CD4-positive, alpha-beta T cell treated with Interleukin-21 for 1 hour (primary cell): ENCODE measurements at places on chromosomes 13 and 19.

DNA sequence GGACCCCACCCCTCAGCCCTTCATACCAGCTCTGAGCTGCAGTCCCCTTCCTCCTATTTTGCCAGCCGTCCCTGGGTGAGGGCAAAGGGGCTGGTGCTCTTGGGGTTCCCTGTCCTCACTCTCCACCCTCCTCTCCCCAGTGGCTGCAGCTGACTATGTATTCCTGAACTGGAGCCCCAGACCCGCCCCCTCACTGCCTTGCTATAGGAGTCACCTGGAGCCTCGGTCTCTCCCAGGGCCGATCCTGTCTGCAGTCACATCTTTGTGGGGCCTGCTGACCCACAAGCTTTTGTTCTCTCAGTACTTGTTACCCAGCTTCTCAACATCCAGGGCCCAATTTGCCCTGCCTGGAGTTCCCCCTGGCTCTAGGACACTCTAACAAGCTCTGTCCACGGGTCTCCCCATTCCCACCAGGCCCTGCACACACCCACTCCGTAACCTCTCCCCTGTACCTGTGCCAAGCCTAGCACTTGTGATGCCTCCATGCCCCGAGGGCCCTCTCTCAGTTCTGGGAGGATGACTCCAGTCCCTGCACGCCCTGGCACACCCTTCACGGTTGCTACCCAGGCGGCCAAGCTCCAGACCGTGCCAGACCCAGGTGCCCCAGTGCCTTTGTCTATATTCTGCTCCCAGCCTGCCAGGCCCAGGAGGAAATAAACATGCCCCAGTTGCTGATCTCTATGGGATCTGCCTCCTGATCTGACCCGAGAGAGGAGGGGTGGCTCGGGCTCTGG is 2.4 kb downstream of the COX7A1 start:
- DNase-seq, result no peak

GRCh38 chr13:20124303-20124702 is 36.5 kb downstream of the GJA3 start:
- DNase-seq, result no peak

DNA sequence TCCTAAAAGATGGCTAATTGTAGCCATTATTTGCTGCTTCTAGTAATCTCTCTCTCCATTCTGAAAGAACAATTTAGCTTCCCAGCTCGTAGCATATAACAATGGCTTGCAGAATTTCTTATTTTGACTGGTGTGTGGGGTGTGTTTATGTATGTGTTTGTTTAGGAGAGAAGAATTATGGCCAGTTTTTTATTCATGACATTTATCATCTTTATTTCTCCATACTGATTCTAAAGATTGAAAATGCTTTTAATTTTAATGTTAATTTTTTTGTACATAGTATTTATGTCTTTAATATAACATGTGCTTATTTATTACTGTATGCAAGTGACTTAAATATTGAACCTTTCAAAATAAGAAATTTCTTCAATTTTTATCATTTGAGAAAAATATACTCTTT is 115.8 kb upstream of the TMTC4 start:
- no peak for DNase-seq

- no peak for DNase-seq
Observed at GRCh38 chr13:75025956-75026355, 456.0 kb downstream of the TBC1D4 start.

DNA sequence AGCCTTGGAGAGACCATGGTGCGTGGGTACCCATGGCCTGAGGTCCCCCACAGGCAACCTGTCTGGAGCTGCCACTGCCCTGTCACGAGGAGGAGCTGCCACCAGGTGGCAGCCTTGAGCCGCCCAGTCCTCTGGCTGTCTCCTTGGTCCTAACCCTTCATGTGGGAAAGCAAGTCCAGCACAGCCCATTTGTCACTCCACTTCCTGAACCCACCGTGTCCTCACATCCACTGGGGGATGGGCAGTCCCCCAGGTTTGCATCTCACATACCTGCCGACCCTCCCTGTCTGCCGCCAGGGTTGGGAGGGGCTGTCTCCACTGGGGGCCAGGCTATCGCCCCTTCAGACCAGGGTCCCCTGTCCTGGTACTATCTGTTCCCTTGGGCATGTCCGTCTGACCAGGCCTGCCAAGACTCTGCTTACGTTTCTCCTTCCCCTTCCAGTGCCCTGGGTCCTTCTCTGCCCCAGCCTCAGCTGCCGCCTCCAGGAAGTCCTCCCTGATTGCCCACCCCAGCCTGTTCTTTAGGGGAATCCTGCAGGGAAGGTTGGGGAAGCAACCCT is 4.5 kb downstream of the FAM174C start:
- DNase-seq, result peak; percentile 83

DNA sequence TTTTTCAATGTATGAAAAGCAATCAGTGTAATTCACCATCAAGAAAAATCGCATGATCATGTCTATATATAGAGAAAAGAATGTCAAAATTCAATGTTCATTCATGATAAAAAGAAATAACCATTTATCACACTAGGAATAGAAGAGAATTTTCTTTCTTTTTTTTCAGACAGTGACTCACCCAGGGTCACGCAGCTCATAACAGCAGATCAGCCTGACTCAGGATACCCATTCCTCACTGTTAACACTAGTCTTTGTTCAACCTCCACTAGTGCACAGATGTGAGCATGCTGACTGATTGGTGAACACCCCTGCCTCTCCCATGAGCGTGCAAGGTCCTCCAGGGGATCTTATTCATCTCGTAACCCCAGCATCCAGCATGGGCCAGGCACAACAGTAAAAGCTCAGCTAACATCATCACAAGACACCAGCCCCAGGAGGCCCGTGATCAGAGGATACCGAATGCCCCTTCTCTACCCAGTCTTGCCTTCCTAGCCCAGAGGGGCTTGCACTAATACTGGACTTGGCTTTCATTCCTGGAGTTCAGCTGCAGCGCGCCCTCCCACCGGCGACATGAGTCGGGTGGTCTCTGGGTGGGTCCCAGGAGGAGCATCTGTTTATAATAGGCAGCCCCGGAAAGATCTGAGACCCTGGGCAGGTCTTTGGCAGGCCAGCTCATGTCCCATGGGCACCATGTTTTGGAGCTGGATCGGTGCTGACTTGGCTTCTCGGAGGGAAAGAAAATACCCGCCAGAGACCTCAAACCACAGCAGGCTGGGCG is 539.5 kb upstream of the SLC10A2 start:
- DNase-seq, result no peak

DNA sequence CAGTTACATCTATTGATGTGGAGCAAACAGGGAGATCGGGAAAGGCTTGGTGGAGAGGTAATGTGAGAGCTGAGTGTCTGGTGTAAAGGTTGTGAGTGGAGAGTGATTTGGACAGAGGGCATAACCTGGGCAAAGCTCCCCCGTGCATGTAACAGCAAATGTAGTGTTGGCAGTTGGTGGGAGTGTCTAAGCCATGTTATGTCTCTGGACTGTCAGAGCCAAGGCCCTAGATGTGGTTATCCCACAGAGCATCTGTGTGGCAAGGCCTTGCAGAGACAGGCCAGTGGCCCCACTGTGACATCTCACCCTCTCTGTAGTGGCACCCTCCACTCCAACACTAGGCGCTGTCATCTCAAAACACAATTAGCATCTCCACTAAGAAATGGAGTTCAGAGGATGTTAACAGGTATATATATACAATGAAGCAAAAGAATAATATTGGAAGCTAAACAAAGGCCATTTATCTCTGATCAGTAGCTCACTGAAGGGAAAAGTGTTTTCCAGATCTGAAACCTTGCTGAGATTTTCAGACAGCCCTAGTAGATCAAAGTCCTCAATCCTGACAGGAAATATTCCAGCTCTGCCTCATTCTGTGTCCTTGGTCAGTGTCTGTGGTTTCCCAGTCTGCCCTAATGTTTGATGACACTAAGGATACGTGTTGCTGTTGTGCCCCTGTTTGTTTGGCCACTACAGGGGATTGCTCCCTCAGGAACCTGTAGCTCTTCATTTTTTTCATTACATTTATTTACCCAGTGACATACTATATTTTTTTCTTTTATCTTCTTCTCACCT is 20.2 kb downstream of the POLR1D start:
- no peak for DNase-seq

- no peak for DNase-seq
Observed at GRCh38 chr13:37995092-37995491, 125.5 kb upstream of the TRPC4 start.

DNA sequence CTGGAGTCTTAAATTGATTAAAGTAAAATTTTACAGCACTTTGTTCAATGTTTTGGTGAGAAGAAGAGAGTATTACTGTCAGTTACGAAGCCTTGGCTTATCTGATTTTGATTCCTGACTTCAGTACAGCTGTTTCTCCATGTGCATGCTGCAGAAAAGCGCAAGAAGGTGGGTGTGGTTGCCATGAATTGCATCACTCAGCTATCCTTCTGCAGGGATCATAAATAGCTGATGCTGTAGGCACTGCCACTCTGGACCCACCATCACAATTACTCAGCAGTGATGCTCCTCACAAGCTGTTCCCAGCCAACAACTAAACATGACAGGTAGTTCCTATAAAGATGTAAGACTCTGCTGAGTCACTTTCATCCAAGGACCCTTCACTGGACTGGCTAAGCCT is 321.2 kb downstream of the IRS2 start:
- no peak for DNase-seq

DNA sequence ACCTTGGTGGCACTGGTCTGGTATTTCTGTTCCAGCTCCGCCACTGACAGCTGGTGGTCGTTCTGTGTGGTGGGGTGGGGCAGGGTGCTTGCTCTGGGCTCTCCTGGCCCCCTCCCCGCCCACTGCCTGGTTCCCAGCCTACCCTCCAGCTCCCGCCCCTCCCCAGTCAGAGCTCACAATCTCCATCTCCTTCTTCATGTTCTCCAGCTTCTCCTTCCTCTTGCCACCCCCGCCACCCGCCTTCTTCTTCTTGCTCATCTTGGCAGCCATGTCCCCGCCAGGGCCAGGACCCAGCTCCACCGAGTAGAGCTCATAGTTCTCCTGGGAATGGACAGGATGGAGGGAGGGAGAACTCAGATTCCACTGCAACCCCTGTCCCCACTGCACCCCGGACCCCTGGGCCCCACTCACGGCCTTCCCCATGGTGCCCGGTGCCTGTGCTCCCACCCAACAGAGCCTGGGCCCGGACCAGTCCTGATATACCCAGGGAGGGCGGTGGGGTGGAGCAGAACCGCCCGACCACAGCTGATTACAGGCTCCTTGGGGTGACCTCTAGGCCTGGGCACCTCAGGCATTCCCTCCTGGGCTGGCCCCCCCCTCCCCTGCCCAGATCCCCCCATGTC is at the start of gene ATP4A:
Gene ATP4A (minus strand): TSS at position 452 of the 623 bp plus-strand sequence. CDS start 29 bp downstream, at position 423.
- no peak for DNase-seq

DNA sequence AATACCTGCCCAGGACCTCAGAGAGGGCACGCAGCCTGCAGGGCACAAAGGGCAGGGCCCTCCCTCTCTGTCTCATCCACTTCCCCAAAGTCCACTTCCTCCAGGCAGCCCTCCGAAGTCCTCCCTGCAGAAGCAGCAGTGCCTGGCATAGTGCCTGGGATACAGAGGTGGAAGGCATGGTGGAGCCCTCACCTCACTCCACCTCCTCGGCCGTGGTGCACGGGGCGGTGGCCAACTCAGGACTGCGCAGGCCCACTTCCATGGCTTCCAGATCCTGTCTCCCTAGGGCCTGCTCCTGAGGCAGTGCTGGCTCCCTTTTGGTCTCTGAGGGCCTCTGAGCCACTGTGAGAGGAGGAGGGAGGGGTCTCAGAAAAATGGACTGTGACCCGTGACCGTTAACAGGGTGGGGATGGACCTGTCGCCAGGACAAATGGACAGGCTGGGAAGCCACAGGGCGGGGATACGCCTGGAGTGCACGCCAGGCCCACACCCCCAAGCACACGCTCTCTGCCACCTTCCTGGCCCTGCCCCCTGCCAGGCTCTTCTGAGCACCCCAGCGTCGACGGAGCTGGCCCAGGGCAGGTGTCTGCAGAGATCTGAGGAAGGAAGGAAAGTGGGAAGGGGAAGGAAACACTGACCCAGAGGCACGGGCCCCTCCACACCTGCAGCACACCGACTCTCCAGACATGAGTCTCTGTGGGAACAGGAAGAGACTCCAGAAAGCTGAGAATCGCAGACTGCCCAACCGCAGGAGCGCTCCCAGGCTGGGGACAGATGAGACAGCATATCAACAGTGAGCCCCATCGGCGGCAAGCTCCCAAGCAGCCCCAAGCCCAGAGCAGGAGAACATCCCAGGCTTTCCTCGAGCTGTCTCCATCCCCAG is 8.4 kb downstream of the REXO1 start:
- DNase-seq, result no peak

DNA sequence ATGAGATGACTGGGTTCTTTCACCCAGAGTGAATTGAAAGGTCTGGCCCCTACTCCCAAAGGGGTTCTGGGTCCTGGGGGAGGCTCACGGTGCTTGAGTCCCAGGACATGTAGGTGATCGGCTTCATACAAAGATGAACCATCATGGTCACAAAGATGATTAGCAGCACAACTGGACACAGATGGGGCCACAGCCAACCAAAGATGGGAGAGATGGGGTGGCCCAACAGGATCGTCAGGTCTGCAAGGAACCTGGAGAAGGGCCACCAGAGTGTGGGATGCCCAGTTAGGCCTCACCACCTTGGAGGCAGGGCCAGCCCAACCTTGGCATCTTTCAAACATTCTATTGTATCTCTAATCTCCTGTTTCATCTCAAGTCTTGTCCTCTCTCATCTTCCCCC is 34.5 kb downstream of the SLC6A16 start:
- DNase-seq, result no peak

DNA sequence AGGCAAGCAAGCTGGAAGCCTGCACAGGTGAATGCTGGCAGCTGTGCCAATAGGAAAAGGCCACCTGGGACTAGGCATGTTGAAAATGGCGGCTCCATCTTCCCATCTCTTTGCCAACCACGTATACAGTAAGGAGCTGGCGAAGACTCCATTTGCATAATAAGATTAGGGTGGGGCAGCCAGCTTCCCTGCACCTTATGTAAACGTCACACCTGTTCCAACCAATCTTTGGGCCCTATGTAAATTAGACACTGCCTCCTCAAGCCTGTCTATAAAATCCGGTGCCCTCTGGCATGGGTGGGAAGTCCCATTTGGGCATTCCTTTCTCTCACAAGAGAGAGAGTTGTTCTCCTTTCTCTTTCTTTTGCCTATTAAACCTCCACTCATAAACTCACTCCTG is 16.8 kb downstream of the ADGRE2 start:
- DNase-seq, result no peak

DNA sequence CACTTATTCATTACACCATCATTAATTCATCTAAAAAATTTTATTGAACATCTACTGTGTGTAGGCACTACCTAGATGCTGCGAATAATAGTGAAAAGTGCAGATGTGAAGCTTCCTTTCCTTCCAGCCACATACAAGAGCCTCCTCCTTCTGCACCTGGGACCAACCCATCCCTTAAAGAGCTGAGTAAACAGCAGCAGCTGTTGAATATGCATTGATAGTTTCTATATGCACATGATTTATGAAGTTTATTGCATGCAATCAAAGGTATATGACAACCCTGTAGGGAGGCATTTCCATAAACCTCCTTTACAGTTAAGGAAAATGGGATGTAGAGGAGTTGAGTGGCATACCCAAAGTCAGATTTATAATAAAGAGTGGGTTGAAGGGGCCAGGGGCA is 110.3 kb upstream of the IPO5 start:
- DNase-seq, result no peak

- DNase-seq, result peak; percentile 93
Observed at GRCh38 chr19:3275583-3276340, 51.3 kb downstream of the CELF5 start.

- peak; percentile 60 for DNase-seq
Observed at GRCh38 chr13:77698201-77699058, 943 bp downstream of the SLAIN1 start.
